ENCODE measurements at places on chromosomes 13 and 19.

GRCh38 chr13:27619728-27620376, 477 bp downstream of the LNX2 start:
- DNase-seq: peak; percentile 56

DNA sequence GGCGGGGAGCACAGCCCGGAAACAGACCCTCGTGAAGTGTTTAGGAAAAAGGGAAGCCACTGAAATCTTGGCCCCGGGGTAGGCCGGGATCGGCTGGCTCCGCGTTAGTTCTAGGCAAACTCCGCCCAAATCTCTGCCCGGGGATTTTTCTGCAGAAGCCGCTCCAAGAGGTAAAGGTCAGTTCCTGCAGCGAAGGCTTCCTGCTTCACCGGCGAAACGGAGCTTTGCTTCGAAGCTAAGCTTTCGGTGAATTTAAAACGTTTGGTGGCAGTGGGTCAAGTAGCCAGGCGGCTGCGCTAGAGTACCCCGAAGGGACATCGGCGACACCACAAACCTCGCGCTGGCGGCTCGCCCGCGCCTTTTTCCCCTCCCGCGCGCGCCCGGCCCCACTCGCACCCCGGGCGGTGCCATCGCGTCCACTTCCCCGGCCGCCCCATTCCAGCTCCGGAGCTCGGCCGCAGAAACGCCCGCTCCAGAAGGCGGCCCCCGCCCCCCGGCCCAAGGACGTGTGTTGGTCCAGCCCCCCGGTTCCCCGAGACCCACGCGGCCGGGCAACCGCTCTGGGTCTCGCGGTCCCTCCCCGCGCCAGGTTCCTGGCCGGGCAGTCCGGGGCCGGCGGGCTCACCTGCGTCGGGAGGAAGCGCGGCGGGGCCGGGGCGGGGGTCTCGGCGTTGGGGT, 441 bp downstream of the GJB2 start:
- no peak for DNase-seq

DNA sequence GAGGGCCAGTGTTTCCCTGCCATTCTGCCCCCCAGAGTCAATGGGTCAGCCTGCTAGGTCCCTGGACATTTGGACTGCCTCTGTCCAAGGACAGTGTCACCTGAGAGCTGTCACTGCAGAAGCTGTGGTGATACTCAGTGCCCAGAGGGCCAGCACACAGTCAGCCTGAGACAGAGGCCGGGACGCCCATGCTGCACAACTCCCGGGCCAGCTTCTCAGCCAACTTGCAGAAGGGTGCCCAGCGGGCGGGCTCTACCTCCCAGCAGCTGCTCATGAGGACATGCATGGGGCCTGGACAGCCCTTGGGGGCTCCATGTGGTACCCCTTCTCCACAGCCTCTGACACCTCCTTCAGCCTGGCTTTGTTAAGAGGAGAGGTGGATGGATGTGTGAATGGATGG, 3.8 kb upstream of the RAX2 start:
- DNase-seq: no peak

DNA sequence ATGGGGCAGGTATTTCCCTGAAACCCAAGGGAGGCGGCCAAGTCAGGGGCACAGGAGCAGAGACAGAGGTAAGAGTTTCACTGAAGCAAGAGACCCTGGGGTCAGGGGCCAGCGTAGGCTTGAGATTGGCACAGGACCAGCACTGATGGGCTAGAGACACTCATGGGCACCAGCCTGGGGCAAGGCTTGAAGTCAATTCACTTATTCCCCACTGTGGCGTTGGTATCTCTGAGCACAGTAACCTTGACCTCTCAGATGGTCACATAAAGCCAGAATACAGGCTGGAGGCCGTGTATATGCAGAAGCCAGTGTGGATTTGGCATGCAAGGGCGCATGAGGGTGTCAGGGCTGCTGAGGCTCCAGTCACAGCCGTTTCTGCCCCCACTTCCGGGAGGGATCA, 173.5 kb upstream of the GPR12 start:
- no peak for DNase-seq

- DNase-seq: no peak
Measured at GRCh38 chr19:33487901-33488800, 33.4 kb downstream of the PEPD start.

DNA sequence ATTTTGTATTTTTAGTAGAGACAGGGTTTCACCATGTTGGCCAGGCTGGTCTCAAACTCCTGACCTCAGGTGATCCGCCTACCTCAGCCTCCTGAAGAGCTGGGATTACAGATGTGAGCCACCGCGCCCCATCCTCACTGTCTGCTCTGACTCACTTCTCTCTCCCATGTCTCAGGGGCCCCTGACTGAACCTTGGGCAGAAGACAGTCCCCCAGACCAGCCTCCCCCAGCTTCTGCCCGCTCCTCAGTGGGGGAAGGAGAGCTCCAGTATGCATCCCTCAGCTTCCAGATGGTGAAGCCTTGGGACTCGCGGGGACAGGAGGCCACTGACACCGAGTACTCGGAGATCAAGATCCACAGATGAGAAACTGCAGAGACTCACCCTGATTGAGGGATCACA, 5.0 kb downstream of the SIGLEC9 start:
- no peak for DNase-seq

GRCh38 chr13:35349052-35349451, 127.4 kb downstream of the MAB21L1 start:
- DNase-seq: no peak

- no peak for DNase-seq
Measured at GRCh38 chr13:33727297-33728083, 90.5 kb upstream of the RFC3 start.

DNA sequence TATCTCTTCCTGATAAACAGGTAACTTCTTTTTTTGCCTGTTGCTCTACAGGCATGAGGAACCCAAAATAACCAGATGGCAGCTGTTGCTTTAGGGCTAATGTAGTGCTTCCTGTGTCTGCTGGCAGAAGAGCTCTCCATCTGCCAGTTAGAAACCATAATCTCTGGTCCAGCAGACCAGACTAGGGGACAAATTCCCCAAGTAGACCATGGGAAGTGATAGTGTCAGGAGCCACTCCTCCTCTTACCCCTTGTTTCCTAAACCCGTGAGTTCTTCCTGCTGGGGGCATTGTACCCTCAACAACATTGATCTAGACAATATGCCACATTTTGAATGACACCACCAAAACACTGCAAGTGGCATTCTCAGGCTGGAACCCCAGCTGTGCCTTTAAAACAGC, 135.9 kb downstream of the DLEU7 start:
- no peak for DNase-seq

DNA sequence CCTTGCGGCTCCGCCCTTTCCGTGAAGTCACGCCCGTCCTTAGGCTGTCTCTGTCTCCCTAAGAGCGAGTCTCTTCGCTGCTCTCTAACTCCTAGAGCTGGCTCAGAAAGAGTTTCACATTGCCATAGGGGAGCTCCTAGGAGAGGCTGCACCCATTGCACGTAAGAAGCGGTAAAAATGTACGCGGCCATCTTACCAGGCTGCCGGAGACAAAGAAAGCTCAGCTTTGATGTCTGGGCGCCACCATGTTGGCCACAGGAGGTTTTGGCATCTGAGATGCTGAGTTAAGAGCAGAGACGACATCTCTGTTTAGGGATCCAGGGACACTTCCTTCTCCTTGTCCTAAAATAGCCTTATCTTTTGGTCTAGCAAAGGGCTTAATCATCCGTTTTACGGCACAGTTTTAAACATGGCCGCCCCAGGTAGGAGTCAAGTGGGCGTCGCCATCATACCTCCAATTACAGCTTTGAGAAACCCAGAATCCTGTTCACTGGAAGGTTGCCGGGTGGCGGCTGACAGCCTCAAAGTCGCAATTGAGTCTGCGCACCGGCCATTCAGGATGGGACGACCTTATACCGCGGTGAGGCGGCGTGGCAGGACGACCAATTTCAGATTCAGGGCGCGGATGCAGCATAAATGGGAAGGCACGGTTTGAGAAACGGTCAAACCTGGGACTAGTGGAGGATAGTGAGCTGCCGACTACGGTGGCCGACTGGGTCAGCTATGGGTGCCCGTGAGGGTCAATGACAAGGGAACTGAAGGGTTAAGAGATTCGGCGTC, at the start of gene ZNF793:
TSS of gene ZNF793 (plus strand) at position 553 of the 780 bp plus-strand sequence. CDS start 16,501 bp downstream, outside the sequence.
- peak; percentile 70 for DNase-seq

- no peak for DNase-seq
Measured at GRCh38 chr13:57630661-57631595, 616 bp upstream of the PCDH17 start.

- DNase-seq: no peak
Measured at GRCh38 chr13:102227741-102228140, 174.1 kb downstream of the FGF14 start.

DNA sequence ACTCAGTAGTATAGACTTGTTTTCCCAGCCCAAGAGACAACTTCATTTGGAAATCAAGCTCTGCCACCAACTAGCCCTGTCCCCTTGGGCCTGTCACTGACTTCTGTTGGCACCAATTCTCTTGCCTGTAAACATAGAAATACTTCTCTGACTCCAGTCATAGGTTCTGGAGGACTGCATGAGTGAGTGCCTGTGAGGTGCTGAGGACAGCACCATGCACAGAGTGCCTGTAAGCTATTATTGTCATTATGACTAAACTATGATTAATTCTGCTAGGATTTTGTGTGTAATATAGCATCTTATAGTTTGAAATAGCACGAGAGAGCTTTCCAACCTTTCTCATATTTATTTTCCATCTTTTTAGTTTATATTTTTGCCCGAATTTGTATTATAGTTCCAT, 247.9 kb downstream of the MYO16 start:
- DNase-seq: no peak

DNA sequence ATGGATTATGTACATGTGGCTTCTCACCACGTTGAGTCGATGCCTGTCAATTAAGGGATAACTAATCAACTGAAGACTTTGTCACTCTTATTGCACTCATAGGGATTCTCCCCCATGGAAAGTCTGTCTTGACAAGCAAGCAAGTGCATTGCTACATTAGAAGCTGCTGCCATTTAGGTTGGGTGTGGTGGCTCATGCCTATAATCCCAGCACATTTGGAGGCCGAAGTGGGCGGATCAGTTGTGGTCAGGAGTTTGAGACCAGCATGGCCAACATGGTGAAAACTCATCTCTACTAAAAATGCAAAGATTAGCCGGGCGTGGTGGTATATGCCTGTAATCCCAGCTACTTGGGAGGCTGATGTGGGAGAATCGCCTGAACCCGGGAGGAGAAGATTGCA, 18.3 kb upstream of the ZNF846 start:
- DNase-seq: no peak

GRCh38 chr13:33639626-33640080, 178.3 kb upstream of the RFC3 start:
- DNase-seq: peak; percentile 59

DNA sequence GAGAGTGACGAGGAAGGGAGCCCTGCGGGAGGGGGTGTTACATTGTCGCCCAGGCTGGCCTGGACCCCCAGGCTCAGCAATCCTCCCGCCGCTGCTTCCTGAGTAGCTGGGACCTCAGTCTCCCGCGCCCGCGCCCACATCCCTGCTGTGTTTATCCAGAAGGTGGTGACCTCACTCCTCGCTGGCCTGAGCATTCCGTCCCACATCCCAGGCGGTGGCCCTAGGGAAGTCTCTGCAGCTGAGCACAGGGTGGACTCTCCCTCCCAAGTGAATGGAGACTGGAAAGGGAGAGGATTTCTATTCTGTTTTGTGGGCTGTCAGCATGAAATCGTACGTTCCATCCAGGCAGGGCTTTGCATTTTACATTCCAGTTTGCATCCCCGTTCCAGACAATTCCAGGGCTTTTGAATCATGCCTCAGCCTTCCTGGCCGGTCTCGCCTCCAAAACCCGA, 401 bp upstream of the ZNF765 start:
- no peak for DNase-seq

- no peak for DNase-seq
Measured at GRCh38 chr19:46609511-46610412, 8.6 kb downstream of the CALM3 start.

- DNase-seq: no peak
Measured at GRCh38 chr13:35785576-35786303, 309.3 kb upstream of the MAB21L1 start.

DNA sequence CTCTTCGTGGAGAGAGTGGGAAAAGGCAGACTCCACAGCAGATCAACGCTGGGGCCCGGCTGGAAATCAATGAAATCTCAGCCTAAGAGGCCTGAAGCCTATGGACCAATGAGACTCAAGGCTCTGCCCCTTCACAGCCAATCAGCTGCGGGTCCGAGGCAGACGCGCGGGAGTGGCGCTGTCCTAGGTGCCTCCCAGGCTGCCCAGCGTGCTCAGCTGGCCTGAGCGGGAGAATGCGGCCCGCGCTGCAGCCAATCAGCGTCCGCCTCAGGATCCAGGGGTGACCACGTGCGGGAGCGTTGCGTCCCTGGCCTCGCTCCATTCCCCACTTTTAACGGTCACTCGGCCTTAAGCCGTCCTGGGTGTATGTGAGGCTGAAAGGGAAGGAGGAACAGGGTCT, at the start of gene ZBTB32:
TSS of gene ZBTB32 (plus strand) at position 341 of the 400 bp plus-strand sequence. CDS start 10,069 bp downstream, outside the sequence.
- peak; percentile 27 for DNase-seq

- DNase-seq: no peak
Measured at GRCh38 chr19:39060171-39060570, 24.0 kb upstream of the ACP7 start.

DNA sequence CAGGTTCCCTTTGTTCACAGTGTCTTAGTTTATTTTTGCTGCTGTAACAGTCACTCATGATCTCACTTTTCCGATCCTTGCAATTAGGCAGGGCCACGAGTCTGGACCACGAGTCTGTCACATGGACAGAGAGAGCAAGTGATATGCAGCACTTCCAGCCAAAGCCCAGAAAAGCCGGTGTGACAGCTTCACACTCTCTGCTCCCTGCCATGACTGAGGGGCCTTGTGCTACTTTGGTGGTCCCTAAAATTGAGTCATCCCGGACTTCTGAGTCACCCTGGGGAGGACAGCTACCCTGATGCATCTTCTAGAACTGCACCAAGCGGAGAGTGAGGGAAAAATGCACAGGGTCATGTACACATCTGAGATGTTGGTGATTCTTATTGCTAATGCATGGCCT, 179.6 kb downstream of the EFNB2 start:
- no peak for DNase-seq

GRCh38 chr13:101303521-101303920, 112.8 kb downstream of the NALCN start:
- no peak for DNase-seq

DNA sequence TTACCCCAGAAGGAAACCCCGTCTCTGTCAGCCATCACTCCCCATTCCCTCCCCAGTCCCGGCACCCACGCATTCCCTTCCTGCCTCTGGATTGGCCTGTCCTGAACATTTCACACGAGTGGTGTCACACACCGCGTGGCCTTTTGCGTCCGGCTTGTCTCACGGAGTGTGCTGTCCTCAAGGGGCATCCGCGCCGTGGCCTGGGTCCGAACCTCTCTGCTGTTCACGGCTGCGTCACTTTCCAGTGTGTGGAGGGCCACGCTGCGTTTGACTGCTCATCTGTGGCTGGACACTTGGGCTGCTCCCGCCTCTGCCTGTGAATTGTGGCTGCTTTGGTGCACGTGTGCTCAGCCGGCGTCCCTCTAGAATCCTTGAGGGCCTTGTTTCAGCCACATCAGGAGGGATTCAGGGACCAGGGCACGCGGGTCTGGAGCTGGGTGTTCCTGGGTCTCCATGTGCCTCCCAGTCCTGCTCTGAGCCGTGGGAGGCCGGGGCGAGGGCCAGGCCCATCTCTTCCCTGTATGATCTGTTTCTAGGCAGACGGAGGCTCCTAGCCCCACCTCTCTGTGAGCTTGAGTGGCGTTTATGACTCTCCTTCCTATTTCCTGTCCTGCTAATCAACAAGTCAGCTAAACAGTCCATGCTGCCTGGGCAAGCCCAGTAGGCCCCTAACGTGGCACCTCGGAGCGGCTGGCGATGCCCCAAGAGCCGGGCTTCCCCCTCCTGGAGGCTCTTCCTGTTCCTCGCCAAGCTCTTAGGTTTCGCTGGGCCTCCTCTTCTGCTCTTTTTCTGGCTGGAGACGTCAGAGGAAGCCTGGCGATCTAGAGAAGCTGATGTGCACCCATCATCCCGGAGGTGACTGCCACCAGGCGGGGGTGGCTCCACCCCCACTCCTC, 8.1 kb downstream of the STK11 start:
- peak; percentile 74 for DNase-seq

Measured in activated CD4-positive, alpha-beta T cell treated with anti-CD3 and anti-CD28 coated beads, Interleukin-2, Interleukin-6, amounts not matched to agents 100 ng/mL and 50 ng/mL, durations not matched to agents 16 hours and 8 hours (primary cell).